ENCODE measurements at places on chromosomes 11 and 22.

- DNase-seq: no peak
These were observed 54.5 kb downstream of the IGF2 start for GRCh38 chr11:2084721-2085120.

GRCh38 chr11:6095798-6096197 is 11.7 kb upstream of the OR56B4 start:
- no peak for DNase-seq

- DNase-seq: no peak
These were observed 33.4 kb downstream of the ADM start for GRCh38 chr11:10338287-10338686.

- DNase-seq: no peak
These were observed 107.1 kb upstream of the CADM1 start for GRCh38 chr11:115611343-115611742.

GRCh38 chr11:25309818-25310217 is 813.0 kb downstream of the LUZP2 start:
- no peak for DNase-seq

- DNase-seq: peak; percentile 27
These were observed 6.9 kb downstream of the RAB3IL1 start for GRCh38 chr11:61910187-61911127.

GRCh38 chr22:49791682-49792081 is 36.0 kb downstream of the BRD1 start:
- no peak for DNase-seq

- peak; percentile 66 for DNase-seq
These were observed 317.8 kb downstream of the NTM start for GRCh38 chr11:131688048-131688693.

DNA sequence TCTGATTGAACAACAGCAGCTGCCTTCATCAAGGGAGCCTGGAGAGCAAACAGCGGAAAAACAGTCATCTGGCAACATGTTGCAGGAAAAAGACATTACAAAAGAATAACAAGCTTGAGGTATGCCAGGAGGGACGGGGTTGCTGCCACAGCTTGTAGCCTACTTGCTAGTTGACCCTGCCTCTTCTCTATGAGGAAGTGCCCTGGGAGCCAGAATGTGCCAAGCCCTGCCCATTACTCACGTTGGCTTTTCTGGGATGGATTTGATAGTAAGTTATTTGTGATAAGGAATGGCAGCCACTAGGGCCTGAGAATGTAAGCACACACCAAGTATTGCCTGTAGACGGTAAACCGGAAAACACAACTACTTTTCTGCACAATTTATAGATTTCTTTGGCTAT is 113.5 kb upstream of the KIRREL3 start:
- DNase-seq: no peak

DNA sequence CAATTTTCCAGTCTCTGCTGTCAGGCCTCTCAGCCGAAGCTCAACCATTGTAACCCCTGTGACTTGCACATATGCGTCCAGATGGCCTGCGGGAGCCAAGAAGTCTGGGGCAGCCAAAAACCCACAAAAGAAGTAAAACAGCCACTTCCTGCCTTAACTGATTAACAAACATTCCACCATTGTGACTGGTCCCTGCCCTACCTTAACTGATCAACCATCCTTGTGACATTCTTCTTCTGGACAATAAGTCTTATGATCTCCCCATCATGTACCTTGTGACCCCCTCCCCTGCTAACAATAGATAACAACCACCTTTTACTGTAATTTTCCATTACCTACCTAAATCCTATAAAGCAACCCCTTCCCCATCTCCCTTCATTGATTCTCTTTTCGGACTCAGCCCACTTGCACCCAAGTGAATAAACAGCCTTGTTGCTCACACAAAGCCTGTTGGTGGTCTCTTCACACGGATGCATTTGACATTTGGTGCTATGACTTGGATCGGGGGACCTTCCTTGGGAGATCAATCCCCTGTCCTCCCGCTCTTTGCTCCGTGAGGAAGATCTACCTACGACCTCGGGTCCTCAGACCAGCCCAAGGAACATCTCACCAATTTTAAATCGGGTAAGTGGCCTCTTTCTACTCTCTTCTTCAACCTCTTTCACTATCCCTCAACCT is 1.3 kb upstream of the NDUFC2 start:
- DNase-seq: no peak

DNA sequence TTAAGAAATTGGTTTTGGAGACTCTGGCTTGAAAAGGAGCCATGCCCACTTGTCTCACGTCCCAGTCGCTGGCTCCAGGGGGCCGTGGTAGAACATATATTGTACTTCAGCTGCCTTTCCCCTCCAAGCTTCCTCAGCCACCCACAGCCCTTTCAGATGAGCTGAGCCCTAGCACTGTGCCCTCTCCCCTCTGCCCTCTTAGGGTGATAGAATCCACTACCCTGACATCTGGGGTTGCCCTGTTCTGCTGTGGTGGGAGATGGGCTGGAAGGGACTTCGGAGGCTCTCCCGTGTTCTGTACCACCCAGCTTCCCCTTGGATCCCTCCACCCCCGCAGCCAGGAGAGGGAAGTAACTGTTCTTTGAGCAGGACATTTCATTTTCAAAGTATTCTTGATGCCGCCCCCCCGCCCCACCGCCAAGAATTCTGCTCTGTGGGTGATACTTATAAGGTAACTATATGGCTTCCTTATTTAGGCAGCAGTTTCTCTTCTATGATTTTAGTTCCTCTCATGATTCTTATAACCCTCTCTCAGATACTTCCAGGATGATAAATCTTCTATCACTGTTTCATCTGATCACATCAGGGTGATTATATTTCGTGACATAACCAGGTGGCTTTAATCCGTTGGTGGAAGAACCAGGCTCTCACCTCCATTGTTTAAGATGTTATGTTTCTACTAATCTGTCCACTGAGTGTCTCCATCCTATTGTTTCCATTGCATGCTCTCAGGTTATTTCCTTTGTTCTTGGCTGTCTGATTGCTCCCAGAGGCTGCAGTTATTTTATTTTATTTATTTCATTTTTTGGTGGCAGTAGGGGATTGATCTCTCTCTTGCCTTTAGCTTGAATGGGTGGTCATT is 24.1 kb downstream of the ZBTB16 start:
- DNase-seq: no peak

DNA sequence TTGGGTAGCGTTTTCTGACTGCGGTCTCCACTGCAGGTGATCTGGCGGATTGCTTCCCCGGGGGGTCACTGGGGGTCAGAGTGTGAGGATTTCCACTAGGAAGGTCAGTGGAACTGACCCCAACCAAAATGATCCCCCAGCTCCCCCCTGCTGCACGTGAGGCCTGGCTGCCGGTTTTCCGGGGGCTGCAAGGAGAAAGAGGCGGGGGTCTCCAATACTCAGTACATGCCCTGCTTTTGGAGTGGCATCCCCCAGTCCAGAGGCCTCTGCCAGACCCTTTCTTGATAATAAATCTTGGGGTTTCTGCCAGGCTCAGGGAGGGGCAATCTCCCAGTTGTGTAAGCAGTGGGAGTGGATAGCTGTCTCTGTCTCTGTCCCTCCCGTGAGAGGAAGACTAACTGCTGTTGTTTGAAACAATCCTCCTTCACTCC is 71.5 kb upstream of the RTL6 start:
- no peak for DNase-seq

GRCh38 chr11:126186708-126187529 is 24.5 kb downstream of the RPUSD4 start:
- DNase-seq: no peak

GRCh38 chr22:35721960-35722359 is 4.3 kb downstream of the APOL5 start:
- no peak for DNase-seq

DNA sequence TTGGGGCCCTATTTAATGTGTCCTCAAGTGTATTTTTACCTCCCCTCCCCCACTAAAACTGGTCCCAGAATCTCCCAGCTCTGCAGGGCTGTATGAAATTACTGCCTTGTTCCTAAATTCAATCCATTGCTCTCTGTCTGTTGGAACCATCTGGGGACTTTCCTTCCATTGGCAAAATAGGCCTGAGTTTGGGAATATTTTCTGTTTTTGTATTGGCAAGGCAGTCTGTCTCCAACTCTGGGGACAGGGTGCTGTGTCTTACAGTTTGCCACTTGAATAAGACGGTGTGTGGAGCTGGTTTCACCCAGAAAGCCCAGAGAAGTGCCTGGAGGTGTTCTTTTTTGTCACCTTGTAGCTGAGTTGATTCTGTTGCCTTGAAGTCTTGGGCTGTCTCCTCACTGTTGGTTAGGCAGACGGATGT is 1.3 kb downstream of the PACS1 start:
- no peak for DNase-seq

DNA sequence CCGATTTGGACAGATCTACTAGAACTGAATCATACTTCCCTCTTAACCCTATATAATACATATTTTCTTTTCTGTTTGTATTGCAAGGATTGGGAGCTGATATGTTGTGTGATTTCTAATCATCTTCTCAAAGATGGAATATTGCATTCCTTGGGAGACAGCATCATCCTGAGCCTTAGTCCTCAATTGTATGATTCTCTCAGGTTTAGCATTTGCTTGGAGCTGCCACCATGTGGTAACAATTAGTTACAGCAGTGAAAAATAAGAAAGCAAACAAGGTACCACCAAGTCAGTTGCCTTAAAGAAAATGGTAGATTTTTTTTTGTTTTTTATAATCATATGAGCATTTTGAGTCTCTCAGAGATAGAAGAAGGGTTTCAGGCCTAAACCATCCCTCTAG is 11.9 kb downstream of the SNX19 start:
- no peak for DNase-seq

DNA sequence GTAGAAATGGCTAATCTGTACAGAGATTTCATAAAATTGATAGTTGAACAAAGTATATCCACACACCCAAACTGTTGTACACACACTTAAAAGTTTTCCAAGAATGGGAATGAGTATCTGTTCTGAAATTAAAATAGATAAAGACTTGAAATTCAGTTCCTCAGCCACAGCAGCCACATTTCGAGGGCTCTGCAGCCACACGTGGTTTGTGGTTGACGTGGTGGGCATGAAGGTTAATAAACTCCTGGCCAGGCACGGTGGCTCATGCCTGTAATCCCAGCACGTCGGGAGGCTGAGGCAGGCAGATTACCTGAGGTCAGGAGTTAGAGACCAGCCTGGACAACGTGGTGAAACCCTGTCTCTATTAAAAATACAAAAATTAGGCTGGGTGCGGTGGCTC is 24.0 kb downstream of the TPST2 start:
- no peak for DNase-seq

GRCh38 chr11:16154715-16155396 is 201.5 kb downstream of the SOX6 start:
- peak; percentile 7 for DNase-seq

- no peak for DNase-seq
These were observed 5.2 kb upstream of the IL17RA start for GRCh38 chr22:17079572-17079971.

GRCh38 chr11:92311616-92312449 is 87.2 kb downstream of the FAT3 start:
- no peak for DNase-seq

DNA sequence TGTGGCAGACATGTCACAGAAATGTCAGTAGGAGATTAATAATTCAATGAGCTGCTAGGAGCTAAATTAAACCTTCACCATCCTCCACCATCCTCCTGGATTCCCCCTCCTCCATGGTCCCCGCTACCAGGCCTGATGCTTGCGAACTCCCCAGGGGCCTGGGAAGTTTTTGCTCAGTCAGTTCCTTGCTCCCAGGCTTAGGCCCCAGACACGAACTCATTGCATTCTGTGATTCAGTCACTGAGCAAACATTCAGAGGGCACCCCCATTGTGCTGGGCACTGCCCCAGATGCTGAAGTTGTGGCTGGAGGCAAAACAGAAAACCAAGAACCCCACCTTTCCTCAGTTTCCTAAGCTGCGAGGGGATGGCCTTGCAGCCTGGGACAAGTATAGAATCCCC is 14.3 kb downstream of the NPTXR start:
- no peak for DNase-seq

- DNase-seq: peak; percentile 47
These were observed 38.2 kb upstream of the WEE1 start for GRCh38 chr11:9535189-9535781.

GRCh38 chr11:72079819-72080325 is 470 bp downstream of the NUMA1 start:
- DNase-seq: no peak

DNA sequence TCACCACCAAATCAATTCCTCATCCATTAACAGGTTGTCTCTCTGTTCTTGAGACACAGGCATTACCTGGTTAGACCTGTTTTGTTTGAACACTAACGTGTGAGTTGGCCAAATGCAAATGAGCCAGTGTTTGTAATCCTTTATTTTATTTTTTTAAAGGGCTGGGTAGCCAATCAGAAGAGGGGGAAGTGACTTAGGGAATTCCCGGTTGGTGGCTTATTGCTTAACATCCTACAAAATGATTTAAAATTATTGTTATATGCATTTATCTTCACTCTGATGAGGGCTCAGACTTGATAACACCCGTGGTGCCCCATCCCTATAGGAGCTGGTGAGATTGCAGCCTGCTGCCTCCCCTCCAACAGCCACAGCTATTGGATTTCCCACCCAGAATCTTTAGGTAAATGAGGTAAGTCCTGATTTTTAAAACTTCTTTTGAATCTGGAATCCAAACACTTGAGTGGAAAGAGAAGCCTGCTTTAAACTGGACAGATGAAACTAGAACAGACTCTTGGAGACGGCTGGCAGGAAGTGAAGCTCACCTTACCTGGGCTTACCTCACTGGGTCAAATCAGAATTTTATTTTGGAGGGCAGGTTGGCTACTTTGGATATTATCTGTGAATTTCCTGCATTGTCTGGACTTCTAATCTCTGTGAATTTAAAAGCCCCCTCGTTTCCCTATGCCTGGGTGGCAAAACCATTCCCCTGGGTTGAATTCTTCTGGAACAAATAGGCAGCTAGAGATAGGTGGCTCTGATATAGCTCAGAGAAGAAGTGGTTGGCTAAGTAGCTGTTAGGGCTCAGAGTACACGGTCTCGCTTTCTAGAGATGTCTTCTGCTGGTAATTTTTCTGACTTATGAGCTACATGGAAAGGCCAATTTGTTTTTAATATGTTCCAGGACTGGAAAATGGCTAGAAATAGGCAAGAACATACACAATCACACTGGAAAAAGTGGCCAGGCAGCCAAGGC is at the start of gene EHF:
Gene EHF (plus strand): TSS at position 274 of the 973 bp plus-strand sequence. CDS start 21,538 bp downstream, outside the sequence.
- DNase-seq: no peak

GRCh38 chr11:104713401-104713800 is 184.9 kb downstream of the CASP12 start:
- DNase-seq: no peak
